ENCODE measurements at places on chromosomes 13 and 19. TPM values are rescaled to one million over a fixed set of nuclear protein-coding genes. Genes with fewer than 3 reads are reported as not detected.

FSTL3 gene
- total RNA-seq, result 7.2 TPM

SIGLEC12 gene
- not detected for total RNA-seq

SLITRK6 gene
- total RNA-seq, result 48.4 TPM

EVI5L gene
- 55.4 TPM for total RNA-seq

NLRP7 gene
- total RNA-seq, result not detected

ZNF738 gene
- 39.7 TPM for total RNA-seq

DCT gene
- total RNA-seq, result 0.92 TPM

DZIP1 gene
- total RNA-seq, result 84.0 TPM

LRRC8E gene
- under 0.01 TPM for total RNA-seq

ZNF547 gene
- total RNA-seq, result 7.8 TPM

N4BP2L1 gene
- total RNA-seq, result 13.8 TPM

ZNF540 gene
- total RNA-seq, result 23.8 TPM

Measured in diencephalon (tissue), 1 donor.